ENCODE measurements at places on chromosomes 12 and 14.

DNA sequence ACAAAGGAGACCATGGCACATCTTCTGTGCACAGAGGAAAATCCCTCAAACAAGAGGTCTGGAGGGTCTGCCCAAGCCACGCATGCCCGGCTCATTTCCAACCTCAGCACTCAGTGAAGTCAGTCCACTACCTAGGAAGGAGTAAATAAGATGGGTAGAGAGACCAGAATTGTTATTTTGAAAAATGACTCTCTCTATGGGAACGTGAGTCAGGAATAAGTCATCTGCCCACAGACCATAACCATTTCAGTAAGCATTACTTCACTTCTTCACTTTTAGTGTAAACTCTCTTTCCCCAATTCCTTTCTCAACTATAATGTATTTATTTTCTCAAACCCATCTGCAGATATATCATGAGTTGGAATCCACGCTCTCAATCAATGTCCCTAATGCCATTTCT is 1039.9 kb upstream of the USP15 start:
- no peak for DNase-seq

- no peak for DNase-seq
These were observed 3.0 kb upstream of the ZDHHC22 start for GRCh38 chr14:77144412-77145115.

GRCh38 chr12:123038966-123039365 is 58.5 kb downstream of the ARL6IP4 start:
- no peak for DNase-seq

GRCh38 chr12:34401659-34402227 is 379.4 kb downstream of the ALG10 start:
- no peak for DNase-seq

GRCh38 chr14:100664231-100664630 is 62.5 kb upstream of the DLK1 start:
- DNase-seq = no peak
